ENCODE measurements at places on chromosomes 3 and 15.

DNA sequence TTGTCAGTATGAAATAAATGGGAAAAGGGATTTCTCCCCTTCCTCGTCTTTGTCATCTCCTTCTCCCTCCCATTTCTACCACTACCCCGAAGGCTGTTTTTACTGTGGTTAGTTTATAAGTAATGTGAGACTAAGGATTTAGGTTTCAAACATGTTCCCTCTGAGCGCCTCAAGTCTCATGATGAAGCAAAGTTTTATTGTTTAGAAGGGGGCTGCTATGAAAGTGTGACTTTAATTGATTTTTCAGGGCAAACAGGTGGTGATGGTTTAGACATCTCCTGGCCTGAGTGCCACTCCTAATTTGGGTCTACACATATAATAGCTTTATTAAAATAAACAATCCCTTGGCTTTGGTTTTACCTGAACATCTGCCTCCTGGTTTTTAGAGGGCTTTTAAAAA lies 185.5 kb downstream of the MCTP2 start:
- DNase-seq = no peak

GRCh38 chr3:71591101-71591500 lies 7.6 kb upstream of the FOXP1 start:
- DNase-seq = no peak

DNA sequence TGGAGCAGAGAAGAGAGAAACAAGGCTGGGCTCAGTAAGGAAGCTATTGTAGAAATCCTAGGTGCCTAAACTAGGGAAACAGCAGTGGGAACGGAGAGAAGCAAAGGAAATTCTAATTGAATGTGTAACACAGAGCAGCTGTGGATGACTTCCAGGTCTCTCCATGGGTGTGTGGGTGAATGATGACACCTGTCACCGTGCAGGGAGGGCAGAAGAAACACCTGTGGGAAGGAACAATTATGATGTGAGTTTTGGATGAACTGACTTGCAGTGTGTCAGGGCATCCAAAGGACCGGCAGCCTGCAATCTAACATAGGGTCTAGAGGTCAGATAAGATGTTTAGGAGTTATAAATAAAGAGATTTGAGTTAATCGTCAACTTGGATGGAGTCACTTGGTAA lies 144.2 kb downstream of the RYR3 start:
- DNase-seq = no peak

GRCh38 chr3:119161240-119161639 lies 12.2 kb upstream of the UPK1B start:
- DNase-seq = no peak

- DNase-seq = no peak
These were observed 253.7 kb downstream of the ZBTB20 start for GRCh38 chr3:114893361-114893760.

DNA sequence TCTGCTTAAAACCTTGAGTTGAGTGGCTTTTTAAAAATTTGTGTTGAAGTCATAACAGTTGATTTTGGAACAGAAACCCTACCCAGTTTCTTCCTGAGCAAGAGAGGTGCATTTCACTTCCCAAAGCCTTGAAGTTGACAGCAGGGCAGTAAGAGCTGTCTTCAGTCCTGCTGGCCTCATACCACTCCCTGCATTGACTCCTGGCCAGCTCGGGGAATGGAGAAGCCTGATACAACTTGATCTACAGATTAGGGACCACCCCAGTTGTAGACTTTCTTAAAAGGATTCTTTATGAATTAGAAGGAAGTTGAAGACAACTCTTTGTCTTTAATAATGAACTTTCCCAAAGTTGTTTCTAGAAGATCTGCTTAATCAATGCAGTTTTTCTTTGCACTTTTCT lies 90.6 kb upstream of the FLNB start:
- DNase-seq = no peak

All from stimulated activated CD4-positive, alpha-beta T cell treated with anti-CD3 and anti-CD28 coated beads, TNF-alpha, amount 100 ng/mL, for 1 hour (primary cell).